ENCODE measurements at places on chromosomes 4 and X.
A peak's percentile ranks its signal among the peaks of the same experiment; 100 is the strongest.

DNA sequence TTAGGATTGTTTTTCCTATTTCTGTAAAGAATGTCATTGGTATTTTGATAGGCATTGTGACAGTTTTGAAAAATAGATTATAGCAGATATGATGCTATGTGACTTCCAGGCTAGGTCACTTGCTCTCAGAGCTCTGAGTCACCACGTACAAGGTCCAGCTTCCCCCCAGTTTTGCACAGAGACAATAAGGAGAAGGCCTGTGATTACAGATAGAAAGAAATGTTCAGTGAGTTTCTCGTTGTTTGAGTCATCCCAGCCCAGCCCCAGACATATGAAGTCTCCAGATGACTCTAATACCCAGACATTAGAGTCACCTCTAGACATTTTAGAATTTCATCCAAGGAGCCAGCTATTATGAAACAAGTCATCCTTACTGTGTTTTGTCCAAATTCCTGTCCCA, 57.2 kb downstream of the MFAP3L start:
- DNase-seq, result no peak
- no peaks in the 10 kb centered on the region for H3K36me3 ChIP-seq
- H3K4me1 ChIP-seq, result no peaks in the 10 kb centered on the region
- no peak overlapping the region for H3K27ac ChIP-seq
- no peak overlapping the region for H3K4me3 ChIP-seq

GRCh38 chr4:153159728-153160221, 44.5 kb upstream of the TRIM2 start:
- no peak overlapping the region for H3K27ac ChIP-seq
- H3K27me3 ChIP-seq, result no peaks in the 10 kb centered on the region
- DNase-seq, result no peak
- H3K36me3 ChIP-seq, result no peaks in the 10 kb centered on the region
- no peaks in the 10 kb centered on the region for H3K4me1 ChIP-seq

- H3K27me3 ChIP-seq, result no peaks in the 10 kb centered on the region
- H3K36me3 ChIP-seq, result no peaks in the 10 kb centered on the region
- no peak overlapping the region for H3K27ac ChIP-seq
- H3K4me3 ChIP-seq, result no peak overlapping the region
- DNase-seq, result no peak
These were observed 142.8 kb upstream of the RPL34 start for GRCh38 chr4:108477527-108478108.

DNA sequence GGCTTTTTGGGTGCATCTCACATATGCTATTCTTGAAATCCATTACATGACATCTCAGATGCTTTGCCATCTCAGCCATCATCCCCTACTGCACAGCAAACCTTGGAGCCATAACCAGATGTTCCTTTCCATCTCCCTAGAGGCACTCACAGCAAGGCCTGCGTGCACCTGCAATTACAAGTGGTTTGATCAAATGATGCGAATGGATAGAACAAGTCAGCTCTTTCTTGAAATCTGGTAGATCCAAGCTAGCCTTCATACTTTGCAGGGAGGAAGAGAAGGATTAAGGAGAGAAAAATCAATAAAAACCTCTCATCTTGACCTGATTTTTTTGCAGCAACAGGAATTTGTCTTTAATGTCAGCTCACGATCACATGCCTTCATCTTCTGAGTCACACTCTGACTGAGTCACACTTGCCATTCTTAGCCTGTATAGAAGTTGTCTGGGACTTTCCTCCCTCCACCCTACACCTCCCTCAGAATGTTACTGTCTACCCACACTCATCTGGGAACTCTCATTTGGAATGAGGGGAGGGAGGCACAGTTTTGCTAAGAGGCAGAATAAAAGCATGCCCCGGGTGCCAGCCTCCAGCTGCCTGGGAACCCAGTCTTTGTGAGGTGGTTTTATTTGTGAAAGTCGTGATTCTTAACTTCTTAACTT, 11.9 kb upstream of the TRIML1 start:
- H3K27me3 ChIP-seq, result no peaks in the 10 kb centered on the region
- no peak overlapping the region for H3K4me3 ChIP-seq
- no peak for DNase-seq
- no peak overlapping the region for H3K27ac ChIP-seq
- H3K36me3 ChIP-seq, result no peaks in the 10 kb centered on the region

- peaks cover 22% of the 10 kb centered on the region for H3K4me1 ChIP-seq
- DNase-seq, result no peak
- H3K4me3 ChIP-seq, result no peak overlapping the region
These were observed 26.8 kb downstream of the COQ2 start for GRCh38 chr4:83257811-83258210.

DNA sequence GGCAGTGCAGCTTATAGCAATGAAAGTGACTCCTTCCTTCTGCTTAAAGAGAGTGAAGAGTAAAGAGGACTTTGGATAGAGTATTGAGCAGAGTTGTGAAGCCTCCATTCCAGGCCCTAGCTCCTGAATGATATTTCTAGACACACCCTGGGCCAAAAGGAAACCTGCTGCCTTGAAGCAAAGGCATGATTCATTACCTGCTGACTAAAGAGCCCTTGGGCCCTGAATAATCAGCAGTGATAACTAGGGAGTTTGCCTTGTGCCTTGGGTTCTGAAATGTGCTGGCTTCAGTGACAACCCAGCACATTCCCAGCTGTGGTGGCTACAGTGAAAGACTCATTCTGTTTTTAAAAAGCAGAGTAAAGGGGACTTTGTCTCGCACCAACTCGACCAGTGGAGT, 49.2 kb downstream of the STPG2 start:
- H3K4me3 ChIP-seq, result no peak overlapping the region
- no peak for DNase-seq
- no peaks in the 10 kb centered on the region for H3K27me3 ChIP-seq
- H3K36me3 ChIP-seq, result no peaks in the 10 kb centered on the region

- H3K27me3 ChIP-seq, result no peaks in the 10 kb centered on the region
- H3K4me3 ChIP-seq, result peak overlapping the region; percentile 25
- DNase-seq, result no peak
- peak overlapping the region; percentile 88 for H3K27ac ChIP-seq
- H3K36me3 ChIP-seq, result peaks cover 41% of the 10 kb centered on the region
These were observed 156.9 kb downstream of the SOWAHB start for GRCh38 chr4:76740866-76741662.

DNA sequence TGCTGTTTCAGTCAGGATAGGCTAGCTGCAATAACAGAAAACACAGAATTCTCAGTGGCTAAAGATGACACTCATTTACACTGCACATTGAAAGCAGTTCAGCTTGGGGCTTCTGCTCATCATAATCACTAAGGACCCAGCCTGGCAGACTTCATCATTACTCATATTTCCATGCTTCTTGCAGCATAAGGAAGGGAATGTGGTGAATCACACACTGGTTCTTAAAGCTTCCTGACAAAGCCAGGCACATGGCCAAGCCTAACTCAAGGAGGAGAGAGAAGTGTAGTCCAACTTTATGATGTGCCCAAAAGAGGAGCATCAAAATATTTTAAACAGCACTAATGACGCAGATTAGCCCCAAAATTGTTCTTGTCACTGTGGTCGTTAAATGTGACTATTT, 186.5 kb downstream of the BANK1 start:
- H3K4me1 ChIP-seq, result peaks cover 15% of the 10 kb centered on the region
- no peak overlapping the region for H3K27ac ChIP-seq
- DNase-seq, result no peak
- no peaks in the 10 kb centered on the region for H3K36me3 ChIP-seq
- no peaks in the 10 kb centered on the region for H3K27me3 ChIP-seq

Data from esophagus squamous epithelium (tissue), 5 donors.